ENCODE measurements at places on chromosomes 5 and 9. TPM values are rescaled to one million over a fixed set of nuclear protein-coding genes. Genes with fewer than 3 reads are reported as not detected.
A peak's percentile ranks its signal among the peaks of the same experiment; 100 is the strongest.

Gene FSD1L
- 14.4 TPM for polyA plus RNA-seq

Gene OR1B1
- polyA plus RNA-seq: not detected

Gene ANKRD33B
- 0.88 TPM for polyA plus RNA-seq

Gene INSYN2B
- 0.34 TPM for polyA plus RNA-seq

- no peak for DNase-seq
These were observed 64.6 kb downstream of the IL31RA start for GRCh38 chr5:55915783-55916182.

DNA sequence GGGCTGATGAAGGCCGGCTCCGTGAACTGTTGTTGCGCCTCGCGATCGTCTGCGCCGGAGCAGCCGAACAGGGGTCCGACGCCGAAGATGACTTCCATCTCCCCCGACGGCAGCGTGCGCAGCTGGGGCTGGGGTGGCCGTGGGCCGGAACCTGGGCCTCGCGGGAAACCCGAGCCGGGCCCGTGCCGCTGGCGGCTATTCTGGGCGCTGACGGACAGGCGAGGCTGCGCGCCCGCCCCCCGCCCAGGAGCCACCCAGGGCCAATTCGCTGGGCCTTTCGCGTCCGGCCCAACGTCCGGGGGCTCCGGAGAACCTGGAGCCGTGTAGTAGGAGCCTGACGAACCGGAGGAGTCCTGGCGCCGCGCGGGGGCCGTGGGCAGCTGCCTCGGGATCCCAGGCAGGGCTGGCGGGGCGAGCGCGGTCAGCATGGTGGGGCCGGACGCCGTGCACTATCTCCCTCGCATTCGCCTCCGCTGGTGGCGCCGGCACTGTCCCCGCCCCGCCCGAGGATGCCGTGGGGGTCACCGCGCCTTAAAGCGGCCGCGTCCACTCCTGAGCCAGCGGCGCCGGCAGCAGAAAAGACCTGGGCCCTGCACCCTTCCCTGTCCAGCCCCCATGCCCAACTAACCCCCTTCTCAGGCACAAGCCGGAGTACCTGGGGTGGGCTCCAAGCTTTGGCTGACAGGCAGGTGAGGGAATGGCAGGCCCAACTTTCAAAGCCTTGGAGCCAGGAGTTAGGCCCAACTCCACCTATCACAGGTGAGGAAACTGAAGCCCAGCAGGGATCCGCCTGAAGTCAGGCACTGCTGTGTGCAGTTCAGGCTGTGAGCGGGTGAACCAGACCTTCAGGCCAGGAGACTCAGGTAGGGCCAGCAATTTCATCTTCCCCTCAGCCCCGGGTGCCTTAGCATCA lies at the start of gene PROB1:
Gene PROB1 (minus strand): TSS at position 451 of the 913 bp plus-strand sequence. CDS start 23 bp downstream, at position 428.
- DNase-seq: no peak

DNA sequence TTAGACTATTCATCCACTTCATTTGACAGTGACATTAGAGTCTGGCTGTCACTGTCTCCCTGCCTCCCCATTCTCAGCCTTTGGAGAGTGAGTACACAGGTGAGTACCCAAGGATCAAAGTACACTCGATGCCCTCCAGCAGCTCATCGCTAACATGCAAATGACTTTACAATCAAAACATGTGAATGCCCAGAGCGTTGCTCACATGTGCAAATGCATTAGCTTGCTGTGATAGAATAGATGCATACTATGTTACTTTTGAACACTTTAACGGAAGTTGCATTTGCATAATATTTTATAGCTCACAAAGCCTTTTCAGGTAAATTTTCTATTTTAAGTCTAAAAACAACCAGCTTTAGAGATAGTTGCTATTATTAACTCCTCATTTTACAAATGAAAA lies 107.6 kb downstream of the SYK start:
- no peak for DNase-seq

DNA sequence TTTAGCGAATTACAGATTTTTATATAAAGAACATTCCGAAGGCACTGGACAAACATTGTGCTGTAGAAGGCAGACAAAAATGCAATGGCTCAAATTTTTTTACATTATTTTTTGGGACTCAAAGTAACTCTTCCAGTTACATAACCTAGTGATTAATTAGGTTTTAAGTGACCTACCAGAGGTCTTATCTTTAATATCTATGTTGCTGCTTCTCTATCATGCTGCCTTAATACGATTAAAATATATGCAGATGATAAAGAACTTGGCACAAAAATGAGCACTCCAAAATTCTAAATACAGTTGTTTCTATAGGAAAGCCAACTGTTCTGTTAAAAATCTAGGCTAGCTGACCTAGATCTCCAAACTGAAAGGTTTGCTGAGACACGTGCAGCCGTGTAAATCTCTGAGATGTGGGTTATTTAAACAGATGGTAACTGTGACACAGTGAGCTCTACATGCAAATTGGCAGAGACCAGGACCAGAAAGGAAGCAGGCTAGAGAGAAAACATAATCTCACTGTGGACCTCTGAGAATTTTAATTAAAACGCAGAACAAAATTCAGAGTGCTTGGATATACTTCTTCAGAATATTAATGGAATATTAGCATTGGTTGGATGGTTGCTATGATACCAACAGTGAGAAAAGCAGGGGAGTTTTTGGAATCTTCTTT lies 56.2 kb downstream of the CAMK4 start:
- no peak for DNase-seq

DNA sequence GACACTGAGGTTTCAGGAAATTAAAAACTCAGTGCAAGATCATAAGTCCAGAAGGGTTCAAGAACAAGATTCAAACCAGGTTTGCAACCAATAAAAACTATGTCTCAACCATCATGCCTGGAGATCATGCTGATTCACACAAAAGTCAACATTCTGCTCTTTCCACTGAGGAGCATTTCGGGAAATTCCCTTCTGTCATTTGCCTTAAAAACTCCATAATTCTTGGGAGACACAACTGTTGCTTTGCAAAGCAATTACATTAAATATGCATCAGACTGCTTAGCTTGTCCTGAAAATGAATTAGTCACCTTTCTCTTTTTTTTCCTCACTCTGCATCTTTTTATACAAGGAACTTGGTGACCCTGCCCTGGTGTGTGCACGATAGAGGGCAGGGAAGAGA lies 275.9 kb upstream of the ZNF462 start:
- DNase-seq: no peak

DNA sequence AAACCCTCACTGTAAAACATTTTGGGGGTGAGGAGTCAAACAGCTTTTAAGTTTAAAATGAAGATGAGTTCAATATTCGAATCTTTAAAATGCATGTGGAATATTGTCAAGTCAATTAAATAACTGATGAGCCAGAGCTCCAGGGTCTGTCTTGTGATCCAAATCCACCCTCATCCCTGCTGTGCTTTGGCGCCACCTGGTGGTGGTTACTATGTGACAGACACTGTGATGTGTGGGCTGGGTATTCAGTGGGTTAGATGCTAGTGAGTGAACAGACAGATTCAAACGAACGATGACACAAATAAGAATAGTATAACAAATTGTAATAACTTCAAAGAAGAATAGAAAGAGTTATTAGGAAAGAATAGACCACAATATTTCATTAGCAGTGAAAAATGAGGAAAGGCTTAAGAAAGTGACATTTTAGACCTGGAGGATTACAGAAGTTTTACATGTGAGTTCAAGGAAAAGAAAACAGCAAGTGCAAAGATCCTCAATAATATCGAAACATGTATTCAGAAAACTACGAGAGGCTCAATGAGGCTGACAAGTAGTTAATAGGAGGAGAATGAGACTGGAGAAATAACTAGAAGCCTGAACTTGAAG lies 51.4 kb upstream of the CHSY3 start:
- peak; percentile 31 for DNase-seq
